Forelimb muscle (tissue), 1 donor: ENCODE measurements at places on chromosomes 4 and X. TPM values are rescaled to one million over a fixed set of nuclear protein-coding genes. Genes with fewer than 3 reads are reported as not detected.

Gene GPR143
- polyA plus RNA-seq = 0.87 TPM

Gene SLC9B1
- 1.5 TPM for polyA plus RNA-seq

Gene SEC24B
- polyA plus RNA-seq = 27.0 TPM

Gene SLC2A9
- polyA plus RNA-seq = 3.4 TPM

Gene HPGD
- polyA plus RNA-seq = 5.7 TPM

Gene DDX60
- 3.8 TPM for polyA plus RNA-seq

Gene MAOB
- 0.95 TPM for polyA plus RNA-seq

Gene GLOD5
- not detected for polyA plus RNA-seq

Gene CT45A10
- polyA plus RNA-seq = not detected

Gene SSX1
- not detected for polyA plus RNA-seq

Gene QRFPR
- 1.7 TPM for polyA plus RNA-seq
